ENCODE measurements at places on chromosomes 13 and 19. TPM values are rescaled to one million over a fixed set of nuclear protein-coding genes. Genes with fewer than 3 reads are reported as not detected.

HSD17B14 gene
- total RNA-seq: 0.63 TPM

MAST3 gene
- 29.9 TPM for total RNA-seq

PSG3 gene
- not detected for total RNA-seq

NUCB1 gene
- 287 TPM for total RNA-seq

SIAH3 gene
- not detected for total RNA-seq

GPR4 gene
- not detected for total RNA-seq

SUGT1 gene
- 51.7 TPM for total RNA-seq

ZNF850 gene
- total RNA-seq: 6.0 TPM

USHBP1 gene
- 0.45 TPM for total RNA-seq

MYH14 gene
- total RNA-seq: not detected

FOXA3 gene
- total RNA-seq: not detected

COL4A2 gene
- total RNA-seq: not detected

C19orf25 gene
- total RNA-seq: 38.5 TPM

CEACAM5 gene
- not detected for total RNA-seq

GGN gene
- total RNA-seq: 0.40 TPM

ZNF534 gene
- not detected for total RNA-seq

TTC9B gene
- not detected for total RNA-seq

EIF3K gene
- 297 TPM for total RNA-seq

FPR1 gene
- not detected for total RNA-seq

RFPL4A gene
- total RNA-seq: not detected

CGB2 gene
- total RNA-seq: not detected

GPC5 gene
- total RNA-seq: not detected

INSR gene
- total RNA-seq: 1.3 TPM

PDX1 gene
- not detected for total RNA-seq

CD79A gene
- 0.35 TPM for total RNA-seq

CEACAM7 gene
- total RNA-seq: not detected

WDR88 gene
- total RNA-seq: not detected

FLT3 gene
- not detected for total RNA-seq

PET100 gene
- 123 TPM for total RNA-seq

ONECUT3 gene
- total RNA-seq: not detected

CD70 gene
- 64.4 TPM for total RNA-seq

ZNF726 gene
- 8.7 TPM for total RNA-seq

APC2 gene
- total RNA-seq: not detected

ZNF177 gene
- total RNA-seq: 0.60 TPM

LCP1 gene
- total RNA-seq: 1,272 TPM

ZNF43 gene
- 21.3 TPM for total RNA-seq

NALCN gene
- not detected for total RNA-seq

PROZ gene
- total RNA-seq: not detected

CYP4F3 gene
- not detected for total RNA-seq

BRME1 gene
- total RNA-seq: 3.8 TPM

IL4I1 gene
- 25.7 TPM for total RNA-seq

CD320 gene
- 37.7 TPM for total RNA-seq

ACER1 gene
- total RNA-seq: 0.30 TPM

DAND5 gene
- total RNA-seq: 0.13 TPM

ZNF329 gene
- 4.5 TPM for total RNA-seq

SCGB2B2 gene
- total RNA-seq: 0.40 TPM

C19orf53 gene
- 83.7 TPM for total RNA-seq

PRKD2 gene
- 177 TPM for total RNA-seq

BSG gene
- total RNA-seq: 255 TPM

SMIM44 gene
- total RNA-seq: not detected

KLF1 gene
- 0.13 TPM for total RNA-seq

CEBPA gene
- total RNA-seq: 0.20 TPM

GIPC3 gene
- total RNA-seq: 0.20 TPM

ZNF763 gene
- 2.2 TPM for total RNA-seq

TFPT gene
- total RNA-seq: 47.1 TPM

MAB21L1 gene
- total RNA-seq: not detected

FUT2 gene
- total RNA-seq: not detected
